Mesendoderm (in vitro differentiated cells): ENCODE measurements at places on chromosomes 5 and 9.

GRCh38 chr5:169670769-169671525, 33.9 kb downstream of the DOCK2 start:
- DNase-seq, result peak; percentile 46

- no peak for DNase-seq
Observed at GRCh38 chr5:5318426-5319190, 103.9 kb upstream of the ICE1 start.

GRCh38 chr5:156481741-156482140, 154.8 kb downstream of the SGCD start:
- no peak for DNase-seq

DNA sequence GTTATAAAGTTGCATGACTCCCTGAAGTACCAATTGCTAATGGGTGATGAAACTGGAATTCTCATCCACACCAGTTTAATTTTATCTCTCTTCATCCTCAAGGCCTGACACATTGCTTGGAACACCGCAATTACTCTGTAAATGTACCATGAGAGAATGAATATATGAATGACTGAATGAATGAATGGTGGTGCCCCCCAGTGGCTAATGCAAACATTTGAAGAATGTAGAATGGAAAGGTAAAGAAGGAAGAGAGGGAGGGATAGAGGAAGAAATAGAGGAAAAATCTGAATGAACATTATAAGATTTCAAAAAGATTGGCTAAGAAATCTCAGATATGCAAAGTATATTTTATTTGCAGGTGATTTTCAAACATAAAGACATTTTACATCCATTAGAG, 13.1 kb downstream of the PAPPA start:
- DNase-seq, result no peak

DNA sequence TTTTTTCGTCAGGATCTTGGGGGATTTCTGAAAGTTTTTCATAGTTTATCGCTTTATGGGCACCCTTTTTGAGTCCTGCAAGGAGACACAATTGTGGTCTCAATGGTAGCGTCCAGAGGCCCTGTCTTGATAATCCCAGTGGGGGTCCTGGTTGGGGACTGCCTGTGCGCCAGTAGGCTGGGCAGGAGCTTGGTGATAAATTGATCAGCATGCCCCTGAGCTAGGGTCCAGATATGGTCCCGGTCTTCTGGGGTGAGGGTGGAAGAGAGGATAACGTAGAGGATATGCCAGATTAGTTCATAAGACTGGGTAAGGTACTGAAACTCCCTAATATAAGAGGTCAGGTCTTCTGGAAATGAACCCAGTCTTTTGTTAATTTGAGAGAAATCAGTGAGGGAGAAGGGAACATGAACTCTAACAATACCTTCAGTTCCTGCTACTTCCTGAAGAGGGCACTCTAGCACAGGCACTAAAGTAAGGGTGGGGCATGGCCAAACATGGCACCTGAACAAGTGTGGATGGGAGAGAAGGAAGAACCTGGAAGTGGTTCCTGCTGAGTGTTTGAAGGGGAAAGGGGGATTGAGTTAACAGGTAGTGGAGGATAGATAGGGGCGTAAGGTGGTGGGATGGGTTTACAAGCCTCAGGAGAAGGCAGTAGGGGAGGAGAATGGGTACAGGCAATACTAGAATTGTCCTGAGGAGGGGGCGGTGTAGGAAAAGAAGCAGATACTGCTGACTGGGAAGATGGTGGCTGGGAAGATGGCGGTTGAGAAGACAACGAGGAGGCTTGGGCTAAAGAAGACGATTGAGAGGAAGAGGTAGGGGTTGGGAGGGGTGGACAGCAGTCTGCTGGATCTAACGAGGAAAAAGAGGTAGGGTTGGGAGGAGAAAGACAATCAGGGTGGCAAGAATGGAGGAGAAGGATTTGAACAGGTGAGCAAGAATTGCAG, 33.8 kb upstream of the ANXA2R start:
- DNase-seq, result peak; percentile 76

GRCh38 chr5:160155017-160155750, 35.9 kb upstream of the PWWP2A start:
- DNase-seq, result peak; percentile 78

- DNase-seq, result no peak
Observed at GRCh38 chr5:1212881-1213280, 11.5 kb downstream of the SLC6A19 start.

- DNase-seq, result no peak
Observed at GRCh38 chr5:158937381-158937952, 162.2 kb downstream of the EBF1 start.

DNA sequence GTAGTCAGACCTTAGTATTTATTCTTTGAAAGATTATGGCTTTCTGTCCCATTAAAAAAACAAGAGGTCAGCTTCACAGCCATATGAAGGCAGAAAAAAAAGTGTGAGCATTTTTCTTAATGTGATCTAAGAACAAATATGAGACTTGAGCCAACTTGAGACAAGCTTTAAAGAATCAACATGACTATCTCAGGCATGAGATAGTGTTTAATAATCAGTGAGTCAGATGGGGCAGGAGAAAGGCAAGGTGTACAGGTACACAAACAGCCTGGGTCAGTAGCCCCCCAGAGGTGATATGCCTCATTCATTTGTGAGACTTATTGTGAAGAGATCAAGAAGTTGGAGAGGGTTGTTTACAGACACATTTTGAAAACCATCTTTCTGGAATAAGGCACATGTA, 83.6 kb downstream of the GDNF start:
- DNase-seq, result no peak

- no peak for DNase-seq
Observed at GRCh38 chr9:134192311-134192950, 28.1 kb upstream of the RNU6ATAC start.

- no peak for DNase-seq
Observed at GRCh38 chr5:120538149-120538548, 74.0 kb downstream of the PRR16 start.

- no peak for DNase-seq
Observed at GRCh38 chr5:65736011-65736410, 14.0 kb downstream of the NLN start.

DNA sequence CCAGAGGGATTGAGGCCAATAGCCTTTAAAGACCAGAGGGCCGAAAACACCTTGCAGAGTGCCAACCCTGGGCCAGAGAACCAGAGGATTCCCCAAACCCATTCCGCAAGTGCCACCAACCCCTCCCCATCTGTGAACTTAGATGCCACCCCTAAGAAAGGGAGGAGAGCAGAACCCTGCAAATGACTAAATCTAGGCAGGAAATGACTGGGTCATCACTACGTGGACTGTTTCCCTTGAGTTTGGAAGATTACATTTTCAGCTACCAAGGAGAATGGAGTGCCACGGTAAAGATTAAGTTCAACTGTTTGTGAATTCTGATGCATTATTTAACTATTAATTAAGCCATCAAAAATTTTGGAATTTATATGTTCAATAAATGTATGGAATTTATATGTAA, 142.8 kb downstream of the ENC1 start:
- no peak for DNase-seq

- DNase-seq, result no peak
Observed at GRCh38 chr5:29304545-29304944, 1888.9 kb upstream of the CDH6 start.

DNA sequence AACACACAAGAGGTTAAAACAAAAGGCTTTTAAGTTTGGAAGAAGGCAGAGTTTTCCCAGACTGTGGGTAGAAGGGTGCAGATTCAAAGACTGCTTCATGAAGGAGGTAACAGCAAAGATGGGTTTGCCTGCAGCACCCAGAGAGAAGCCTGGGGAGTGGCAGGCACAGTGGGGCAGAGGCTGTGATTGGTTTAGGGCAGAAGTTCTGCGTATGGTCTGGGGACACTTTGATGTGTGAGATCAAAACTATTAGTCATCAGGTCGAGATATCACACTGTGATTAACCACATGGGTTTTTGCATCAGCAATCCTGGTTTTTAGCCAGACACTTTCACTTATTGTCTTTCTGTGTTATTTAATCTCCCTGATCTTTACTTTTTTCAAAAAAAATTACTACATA, 188.8 kb upstream of the GLRA1 start:
- DNase-seq, result no peak

- DNase-seq, result peak; percentile 38
Observed at GRCh38 chr5:157607371-157608161, 32.0 kb upstream of the ADAM19 start.

DNA sequence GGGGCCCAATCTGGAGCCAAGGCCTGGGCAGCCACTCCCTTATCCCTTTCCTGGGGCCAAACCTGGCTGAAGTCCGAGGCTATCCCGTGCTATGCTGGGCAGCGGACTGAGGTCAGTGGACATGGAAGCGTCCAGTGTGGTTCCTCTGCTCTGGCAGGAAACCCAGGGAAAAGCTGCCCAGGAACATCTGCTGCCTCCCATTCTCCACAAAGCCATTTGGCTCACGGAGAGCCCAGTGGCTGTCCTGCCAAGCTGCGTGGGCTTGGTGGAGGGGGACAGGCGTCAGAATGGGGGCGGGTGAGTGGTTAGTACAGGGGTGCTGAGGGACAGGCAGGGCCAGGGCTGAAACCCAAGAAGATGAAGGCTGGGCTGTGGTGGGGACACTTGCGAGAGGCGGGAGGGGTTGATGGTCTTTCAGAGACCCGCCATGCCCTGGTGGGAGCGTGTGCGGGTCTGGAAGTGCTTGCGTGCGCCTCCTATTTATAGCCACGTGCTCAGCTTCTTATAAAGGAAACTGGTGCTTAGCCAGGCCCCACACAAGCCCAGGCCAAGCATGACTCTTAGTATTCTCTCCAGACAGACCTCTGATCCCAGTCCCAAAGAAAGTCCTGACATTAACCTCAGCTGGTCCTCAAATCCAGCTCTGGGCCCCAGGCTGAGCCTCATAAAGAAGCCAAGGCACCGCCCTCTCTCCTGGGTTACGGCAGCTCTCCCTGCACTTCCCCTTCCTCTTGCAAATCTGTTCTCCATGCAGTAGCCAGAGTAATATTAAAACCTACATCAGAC, 9.4 kb upstream of the SLC6A7 start:
- no peak for DNase-seq

DNA sequence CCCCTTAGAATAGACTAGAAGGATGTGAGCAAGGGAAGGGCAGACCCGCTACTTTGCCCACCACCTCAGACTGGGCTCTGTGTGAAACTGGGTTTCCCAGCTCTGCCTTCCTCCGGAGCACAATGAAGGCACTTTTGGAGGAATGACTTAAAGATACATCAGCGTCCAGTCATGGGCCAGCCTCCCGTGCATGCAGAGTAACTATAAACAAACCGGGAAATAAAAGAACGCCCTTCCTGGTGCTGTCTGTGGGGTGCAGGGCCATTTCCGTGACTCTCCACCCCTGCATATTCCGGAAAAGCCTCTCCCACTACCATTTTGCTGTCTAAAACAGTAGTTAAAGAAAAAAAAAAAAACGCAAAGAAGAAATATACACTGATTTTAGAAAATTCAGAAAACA, 165.9 kb upstream of the IRX4 start:
- DNase-seq, result no peak

- DNase-seq, result no peak
Observed at GRCh38 chr5:157772127-157772526, 28.6 kb downstream of the LSM11 start.

GRCh38 chr9:36940500-36940853, 93.6 kb downstream of the PAX5 start:
- no peak for DNase-seq

DNA sequence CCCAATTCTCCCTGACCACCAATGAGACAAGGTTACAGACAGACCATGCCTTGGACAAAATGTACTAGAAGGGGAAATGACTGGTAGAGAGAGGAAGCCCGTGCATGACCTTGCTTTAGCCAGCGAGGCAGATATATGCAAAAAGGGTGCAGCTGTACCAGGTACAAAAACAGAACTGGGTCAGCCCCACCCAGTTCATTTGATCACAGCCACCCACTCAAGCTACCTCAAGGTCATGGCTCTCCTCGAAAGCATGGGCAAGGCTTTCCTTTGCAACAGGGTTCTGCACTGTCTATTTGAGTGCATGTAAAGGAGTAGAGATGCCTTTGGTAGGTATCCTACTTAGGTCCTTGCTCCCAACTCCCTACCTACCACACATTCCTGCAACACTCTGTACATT, 33.3 kb downstream of the TLE1 start:
- DNase-seq, result no peak

DNA sequence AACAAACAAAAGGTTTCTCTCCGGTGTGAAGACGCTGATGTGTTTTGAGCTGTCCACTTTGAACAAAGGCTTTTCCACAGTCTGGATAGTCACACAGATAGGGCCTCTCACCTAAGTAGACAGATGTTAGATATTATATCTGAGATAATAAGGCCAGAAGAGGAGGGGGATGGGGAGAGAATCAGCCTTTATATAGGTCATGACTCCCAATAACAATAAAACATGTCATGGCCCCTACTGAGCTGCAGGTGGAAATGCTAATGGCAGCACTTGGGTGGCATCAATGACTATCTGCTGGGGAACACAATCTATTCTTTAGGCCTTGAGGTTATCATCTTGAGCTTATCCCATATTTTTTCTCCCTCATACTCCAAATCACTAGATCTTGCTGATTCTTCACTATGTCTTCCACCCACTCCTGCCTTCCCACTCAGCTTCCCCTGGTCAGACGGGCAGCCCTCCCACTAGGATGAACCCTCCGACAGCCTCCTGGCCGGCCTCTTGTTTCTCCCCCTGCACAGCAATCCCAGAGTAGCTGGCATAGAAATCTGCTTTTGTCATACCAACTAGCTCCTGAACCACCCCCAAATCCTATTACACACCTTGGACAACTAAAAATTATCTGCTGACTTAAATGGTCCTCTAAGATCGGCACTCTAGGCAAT, 11.5 kb upstream of the SLC35D2 start:
- DNase-seq, result no peak

DNA sequence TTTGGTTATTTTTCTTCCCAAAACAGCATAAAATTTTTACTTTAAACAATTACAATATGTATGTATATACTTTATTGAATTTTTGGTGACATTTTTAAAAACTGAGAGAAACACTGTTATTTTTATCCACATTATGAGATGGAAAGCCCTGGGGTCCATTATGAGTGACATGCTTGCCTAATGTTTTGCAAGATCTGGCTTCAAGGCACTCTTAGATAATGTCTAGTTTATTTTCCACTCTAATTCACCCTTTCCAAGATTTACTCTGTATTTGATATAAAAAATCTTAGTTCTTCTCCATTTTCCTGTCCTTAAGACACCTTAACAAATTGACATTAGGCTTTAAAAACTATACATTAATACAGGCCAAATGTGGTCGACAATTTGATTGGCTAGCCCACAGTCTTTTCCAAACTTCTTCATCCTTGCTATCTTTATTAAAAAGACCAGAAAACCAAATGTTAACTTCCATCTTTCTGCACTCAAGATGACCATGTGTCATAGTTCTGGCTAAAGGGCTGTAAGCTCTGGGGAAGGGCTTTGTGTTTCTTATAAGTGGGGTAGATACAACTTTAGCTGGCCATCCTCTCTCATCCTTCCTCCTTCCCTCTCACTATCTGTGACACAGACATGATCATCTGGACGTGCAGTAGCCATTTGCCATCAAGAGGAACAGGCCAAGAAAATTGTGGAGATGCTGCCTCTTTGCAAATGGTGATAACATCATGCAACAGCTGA, 561.1 kb downstream of the PDE4D start:
- DNase-seq, result no peak

GRCh38 chr9:127506117-127506813, 55.0 kb downstream of the LRSAM1 start:
- no peak for DNase-seq

- DNase-seq, result no peak
Observed at GRCh38 chr5:73265641-73266040, 92.6 kb downstream of the TMEM174 start.
